ENCODE measurements at places on chromosomes 11 and 22. TPM values are rescaled to one million over a fixed set of nuclear protein-coding genes. Genes with fewer than 3 reads are reported as not detected.

The SLC22A24 gene
- not detected for total RNA-seq

The OR52J3 gene
- total RNA-seq: not detected

The C22orf31 gene
- not detected for total RNA-seq

The RHOD gene
- 51.6 TPM for total RNA-seq

The SCGB1D2 gene
- not detected for total RNA-seq
